ENCODE measurements at places on chromosomes 4 and X. TPM values are rescaled to one million over a fixed set of nuclear protein-coding genes. Genes with fewer than 3 reads are reported as not detected.

The H2BW2 gene
- total RNA-seq = not detected

The ASMTL gene
- total RNA-seq = 14.0 TPM

The SLC25A31 gene
- total RNA-seq = not detected

The GPR173 gene
- 3.7 TPM for total RNA-seq

The CT83 gene
- total RNA-seq = not detected

The PCDH10 gene
- 21.6 TPM for total RNA-seq

The HHIP gene
- total RNA-seq = 10.7 TPM

The FGFR3 gene
- total RNA-seq = 0.29 TPM

The TCEAL9 gene
- total RNA-seq = 132 TPM

The PABPC4L gene
- 7.7 TPM for total RNA-seq

The SUPT20HL1 gene
- not detected for total RNA-seq

The FRYL gene
- 77.6 TPM for total RNA-seq

The TMSB15C gene
- 0.22 TPM for total RNA-seq

The BTC gene
- not detected for total RNA-seq

The EXOC1L gene
- not detected for total RNA-seq

The TMEM271 gene
- not detected for total RNA-seq

The TCEAL6 gene
- not detected for total RNA-seq

The AMELX gene
- not detected for total RNA-seq

The ZBTB49 gene
- total RNA-seq = 5.9 TPM

The MSX1 gene
- 3.3 TPM for total RNA-seq

The RTL3 gene
- total RNA-seq = not detected

The ANXA3 gene
- total RNA-seq = 33.1 TPM

The FGF13 gene
- 0.14 TPM for total RNA-seq

The PIM2 gene
- total RNA-seq = 13.2 TPM

The DNAJB14 gene
- total RNA-seq = 31.3 TPM

The SSX4 gene
- total RNA-seq = not detected

The SHROOM3 gene
- 7.9 TPM for total RNA-seq

The CDS1 gene
- total RNA-seq = under 0.01 TPM

The FAM9C gene
- total RNA-seq = not detected

The F8 gene
- 1.5 TPM for total RNA-seq

The CLGN gene
- total RNA-seq = 2.7 TPM

The MSMO1 gene
- 264 TPM for total RNA-seq

The CNGA1 gene
- not detected for total RNA-seq

The UGT8 gene
- total RNA-seq = 0.14 TPM

The MAGEA8 gene
- not detected for total RNA-seq

The PWWP3B gene
- total RNA-seq = 0.44 TPM

The DIPK2B gene
- 0.14 TPM for total RNA-seq

The PHKA2 gene
- 5.7 TPM for total RNA-seq

The STK26 gene
- 11.3 TPM for total RNA-seq

The GLRB gene
- total RNA-seq = 8.2 TPM

The DDIT4L gene
- 12.5 TPM for total RNA-seq

The NOX1 gene
- not detected for total RNA-seq

The LDB2 gene
- total RNA-seq = 21.5 TPM

The HAUS7 gene
- 26.8 TPM for total RNA-seq

The SRD5A3 gene
- 7.0 TPM for total RNA-seq

The COPS4 gene
- total RNA-seq = 61.3 TPM

The EDA gene
- 0.22 TPM for total RNA-seq

The HTN3 gene
- total RNA-seq = not detected

The FATE1 gene
- not detected for total RNA-seq

The PRR32 gene
- total RNA-seq = not detected

The EVC2 gene
- 12.2 TPM for total RNA-seq

The FABP2 gene
- not detected for total RNA-seq

The BEND2 gene
- total RNA-seq = not detected

The VCX gene
- not detected for total RNA-seq

The GJB1 gene
- not detected for total RNA-seq

The STATH gene
- not detected for total RNA-seq

The CORIN gene
- under 0.01 TPM for total RNA-seq
